ENCODE measurements at places on chromosomes 1 and 21.

GRCh38 chr1:95236784-95237575 is 3.0 kb downstream of the RWDD3 start:
- no peak for DNase-seq

DNA sequence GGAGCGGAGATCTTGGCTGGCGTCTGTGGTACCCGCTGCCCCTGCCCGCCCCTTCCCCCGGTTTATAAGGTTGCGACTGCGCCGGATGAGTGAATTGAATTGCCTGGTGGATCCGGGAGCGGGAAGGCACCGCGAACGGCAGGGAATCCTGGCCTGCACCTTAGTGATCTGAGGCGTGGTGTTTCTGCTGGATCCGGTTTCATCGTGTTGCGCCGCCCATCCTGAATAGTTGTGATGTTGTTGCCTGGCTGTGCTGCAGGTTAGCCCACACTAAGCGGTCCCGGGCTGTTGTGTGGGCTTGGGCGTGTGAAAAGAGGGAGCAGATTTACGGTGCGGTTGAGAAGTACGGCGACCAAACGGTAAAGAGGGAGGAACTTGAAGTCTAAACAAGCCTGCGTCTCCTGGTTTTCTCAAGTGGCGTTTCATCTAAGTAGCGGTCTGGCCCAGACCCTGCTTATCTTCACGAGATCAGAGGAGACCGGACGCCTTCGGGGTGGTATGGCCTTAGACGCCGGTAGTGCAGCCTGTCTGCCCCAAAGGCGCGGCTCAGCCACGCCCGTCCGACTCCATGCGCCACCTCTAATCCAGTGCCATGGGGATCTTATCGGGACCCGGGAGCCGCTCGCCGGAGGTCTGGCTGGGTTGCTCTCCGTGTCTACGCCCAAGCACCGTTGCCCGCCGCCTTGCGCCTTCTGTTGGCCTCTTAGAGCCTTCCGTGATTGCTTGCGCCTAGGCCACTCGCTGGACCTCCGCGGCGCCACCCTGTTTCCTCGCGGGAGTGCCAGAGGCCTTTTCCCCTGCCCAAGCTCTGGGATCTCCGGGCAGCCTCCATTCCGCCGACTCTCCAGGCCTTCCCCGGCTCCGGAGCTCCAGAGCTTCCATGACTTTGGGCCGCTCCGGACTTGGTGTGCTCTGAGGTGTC is 87.5 kb upstream of the RHOU start:
- DNase-seq, result peak; percentile 46

GRCh38 chr1:153375511-153375910 is at the start of gene S100A12:
Gene S100A12 (minus strand): TSS chr1:153375621. CDS start chr1:153374592, 1,029 bp downstream.
- DNase-seq, result no peak

- DNase-seq, result no peak
Observed at GRCh38 chr1:86750076-86750475, 45.7 kb downstream of the SH3GLB1 start.

DNA sequence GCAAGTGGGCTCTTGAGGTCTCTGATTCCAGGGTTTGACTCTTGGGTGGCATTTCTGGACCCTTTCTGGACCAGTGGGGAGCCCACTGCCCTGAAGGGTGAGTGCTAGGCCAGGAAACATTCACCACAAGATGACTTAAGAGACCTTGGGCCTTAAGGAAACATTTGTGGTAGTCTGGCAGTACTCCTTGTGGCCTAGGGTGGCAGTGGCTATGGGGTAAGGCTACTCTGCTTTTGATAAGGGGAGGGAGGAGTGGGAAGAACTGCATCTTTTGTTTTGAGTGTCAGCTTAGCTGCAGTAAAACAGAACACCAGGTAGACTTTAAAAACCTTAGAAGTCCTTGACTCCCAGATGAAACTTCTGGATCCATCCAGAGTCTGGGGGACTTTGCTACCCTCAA is 529.3 kb upstream of the LRRC7 start:
- DNase-seq, result no peak

DNA sequence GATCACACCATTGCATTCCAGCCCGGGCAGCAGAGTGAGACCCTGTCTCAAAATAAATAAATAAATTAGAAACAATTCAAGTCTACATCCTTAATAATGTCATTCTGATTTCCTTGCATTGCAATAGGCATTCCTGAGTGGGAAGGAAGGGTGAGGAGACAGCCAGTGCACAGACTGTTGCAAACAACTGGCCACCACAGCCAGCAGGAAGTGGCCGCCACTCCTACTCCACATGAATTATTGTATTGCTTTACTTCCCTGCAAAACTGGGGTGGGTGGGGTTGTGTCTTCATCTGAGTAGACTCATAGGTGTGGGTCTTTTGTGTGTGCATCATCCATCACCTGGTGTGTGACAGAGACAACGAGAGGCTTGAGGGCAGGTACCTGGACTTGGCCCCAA is 60.1 kb downstream of the OPTC start:
- DNase-seq, result no peak

GRCh38 chr1:168170564-168171508 is 7.9 kb upstream of the TIPRL start:
- DNase-seq, result no peak

- no peak for DNase-seq
Observed at GRCh38 chr1:229156872-229157271, 114.0 kb upstream of the RAB4A start.

GRCh38 chr1:206890125-206891060 is 6.8 kb upstream of the IL24 start:
- peak; percentile 42 for DNase-seq

DNA sequence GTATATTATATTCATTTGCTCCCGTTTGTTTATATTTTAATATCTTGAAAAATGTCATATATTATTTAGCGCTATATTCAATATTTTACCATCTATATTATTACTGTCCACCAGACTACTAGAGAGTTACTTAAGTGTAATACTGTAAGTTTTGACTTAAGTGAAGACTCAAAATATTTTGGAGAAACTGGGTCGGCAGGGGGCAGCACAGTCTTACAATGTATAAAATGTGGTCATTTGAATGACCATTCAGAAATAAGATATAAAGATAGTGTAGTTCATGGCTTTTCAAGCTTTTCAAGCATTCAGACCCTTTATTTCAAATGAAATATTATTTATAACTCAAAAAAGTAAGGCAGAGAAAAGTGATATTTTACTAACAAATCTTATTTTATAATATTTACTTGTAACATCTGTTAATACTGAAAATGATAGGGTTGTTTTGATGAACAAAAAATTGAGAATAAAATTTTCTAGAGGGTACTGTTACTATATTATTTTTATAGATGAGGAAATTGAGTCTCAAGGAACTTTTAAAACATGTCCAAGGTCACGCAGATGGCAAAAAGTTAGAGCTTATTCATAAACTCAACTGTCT is 89.0 kb upstream of the SERTAD4 start:
- DNase-seq, result peak; percentile 72

DNA sequence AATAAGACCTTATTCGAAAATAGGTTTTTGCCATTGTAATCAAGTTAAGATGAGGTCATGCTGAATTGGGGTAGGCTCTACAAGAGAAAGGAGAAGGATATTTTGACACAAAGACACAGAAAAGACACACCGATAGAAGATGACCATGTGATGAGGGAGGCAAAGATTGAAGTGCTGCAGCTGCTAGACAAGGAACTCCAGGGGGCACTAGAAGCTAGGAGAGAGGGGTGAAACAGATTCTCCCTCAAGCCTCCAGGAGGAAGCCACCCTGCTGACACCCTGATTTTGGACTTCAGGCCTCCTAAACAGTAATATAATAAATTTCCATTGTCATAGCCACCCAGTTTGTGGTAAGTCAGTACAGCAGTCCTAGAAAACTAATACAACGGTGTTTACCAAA is 506.8 kb upstream of the CAMK1G start:
- DNase-seq, result no peak

GRCh38 chr21:35475762-35476161 is 426.7 kb upstream of the RUNX1 start:
- no peak for DNase-seq

- peak; percentile 15 for DNase-seq
Observed at GRCh38 chr21:37700641-37701202, 215.5 kb downstream of the KCNJ6 start.

DNA sequence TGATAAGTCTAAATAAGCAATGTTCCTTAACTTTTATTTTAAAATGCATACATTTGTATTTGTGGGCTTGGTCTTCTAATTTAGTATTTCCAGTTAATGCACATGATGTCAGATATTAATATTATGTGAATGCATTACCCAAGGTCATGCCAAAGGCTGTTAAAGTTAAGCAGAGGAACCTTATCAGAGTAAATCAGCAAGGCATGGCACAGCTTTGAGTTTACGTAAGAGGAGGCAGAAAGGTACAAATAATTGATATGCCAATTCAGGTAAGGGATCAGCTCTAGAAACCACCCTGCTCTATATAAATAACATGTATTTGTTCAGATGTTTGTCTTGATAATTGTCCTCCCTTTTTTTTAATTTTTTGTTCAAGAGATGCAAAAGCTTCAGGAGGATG is 64.5 kb upstream of the CHRM3 start:
- no peak for DNase-seq

DNA sequence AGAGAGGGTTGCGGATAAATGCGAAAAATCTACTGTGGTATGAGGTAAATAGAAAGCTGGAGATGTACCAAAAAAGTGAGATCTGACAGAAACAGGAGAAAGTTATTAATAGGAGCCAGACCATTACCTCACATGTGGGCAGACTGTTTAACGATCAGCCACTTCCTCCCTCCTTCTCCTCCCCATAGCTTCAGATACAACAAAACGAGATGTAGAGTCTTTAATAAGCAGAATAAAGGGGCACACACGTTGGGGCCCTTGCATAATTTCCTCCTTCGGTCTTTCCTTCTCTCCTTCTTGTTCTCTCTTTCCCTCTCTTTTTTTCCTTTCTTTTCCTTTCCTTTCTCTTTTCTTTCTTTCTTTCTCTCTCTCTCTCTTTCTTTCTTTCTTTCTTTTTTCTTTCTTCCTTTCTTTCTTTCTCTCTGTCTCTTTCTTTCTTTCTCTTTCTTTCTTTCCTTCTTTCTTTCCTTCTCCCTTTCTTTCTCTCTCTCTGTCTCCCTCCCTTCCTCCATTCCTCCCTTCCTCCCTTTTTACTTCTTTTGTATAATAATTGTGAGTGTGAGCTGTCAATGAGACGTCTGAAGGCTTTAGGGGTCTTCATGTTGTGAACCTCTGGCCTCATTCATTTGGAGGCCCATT is 242.1 kb downstream of the GRIK1 start:
- no peak for DNase-seq

- DNase-seq, result no peak
Observed at GRCh38 chr1:59945790-59946189, 19.2 kb upstream of the CYP2J2 start.

GRCh38 chr21:43864313-43864961 is 586 bp upstream of the AGPAT3 start:
- peak; percentile 62 for DNase-seq

GRCh38 chr1:19647643-19648042 is 3.5 kb downstream of the NBL1 start:
- DNase-seq, result no peak

DNA sequence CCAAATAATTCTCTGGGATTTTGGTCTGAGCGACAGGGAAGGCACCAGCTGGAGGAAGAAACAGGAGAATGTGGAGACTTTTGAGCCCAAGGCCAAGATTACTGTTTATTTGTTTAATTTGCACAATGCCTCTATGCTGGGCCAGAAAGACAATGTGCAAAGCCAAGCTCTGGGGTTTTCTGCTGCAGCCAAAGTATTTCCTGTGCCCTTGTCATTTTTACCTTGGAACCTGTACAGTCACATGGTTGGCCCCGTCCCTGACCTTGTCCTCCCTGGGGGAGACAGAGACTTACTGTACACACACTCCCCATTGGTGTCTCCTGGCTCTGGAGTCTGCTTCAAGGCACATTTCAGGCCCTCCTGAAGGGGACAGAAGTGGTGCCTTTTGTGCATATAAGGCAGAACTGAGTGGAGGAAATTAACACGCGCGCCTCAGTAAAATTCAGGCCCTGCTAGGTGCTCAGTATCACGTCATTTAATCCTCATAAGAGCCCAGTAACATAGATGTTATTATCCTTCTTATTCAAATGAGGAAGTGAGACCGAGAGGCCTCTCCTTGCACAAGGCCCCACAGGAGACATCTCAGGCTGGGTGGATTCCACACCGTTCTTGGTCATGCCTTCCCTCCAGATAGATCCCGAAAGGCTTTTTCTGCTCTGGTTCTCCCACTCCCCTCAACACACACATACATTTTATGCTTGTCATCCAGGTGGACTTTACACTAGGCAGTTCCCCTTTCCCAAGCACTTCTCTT is 21.1 kb downstream of the C1orf115 start:
- no peak for DNase-seq

GRCh38 chr1:2121101-2121691 is 71.0 kb downstream of the PRKCZ start:
- DNase-seq, result no peak

DNA sequence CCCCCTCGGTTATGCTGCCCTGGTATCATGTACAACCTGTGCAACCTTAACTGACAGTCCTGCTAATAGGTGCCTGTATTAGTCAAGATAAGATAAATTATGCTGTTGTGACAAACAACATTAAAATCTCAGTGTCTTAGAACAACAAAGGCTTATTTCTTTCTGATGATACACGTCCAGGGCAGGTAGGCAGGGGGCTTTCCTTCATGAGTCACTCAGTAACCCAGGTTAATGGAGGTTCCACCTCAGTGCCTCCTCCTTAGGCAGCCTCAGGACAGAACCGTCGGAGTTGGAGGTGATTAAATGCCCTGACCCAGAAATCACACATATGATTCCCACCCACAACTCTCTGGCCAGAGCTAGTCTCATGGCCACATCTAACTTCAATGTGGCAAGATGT is 94.6 kb upstream of the CASZ1 start:
- DNase-seq, result no peak

DNA sequence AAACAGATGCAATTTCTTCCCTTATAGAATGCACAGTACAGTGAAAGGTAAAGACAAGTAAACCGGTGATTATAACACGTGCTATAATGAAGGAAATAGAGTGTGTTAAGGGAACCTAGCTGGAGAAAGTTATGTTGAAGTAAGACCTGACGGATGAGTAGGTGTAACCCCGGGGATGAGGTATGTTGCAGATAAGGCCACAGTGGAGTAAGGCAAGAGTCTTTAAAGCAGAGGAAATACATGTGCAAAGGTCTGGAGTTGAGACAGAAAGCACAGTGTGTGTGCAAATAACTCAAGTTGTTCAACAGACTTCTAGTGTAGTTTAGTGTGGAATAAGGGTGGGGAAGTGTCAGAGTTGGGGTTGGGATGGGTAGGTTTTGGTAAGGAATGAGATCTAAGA is 2.9 kb downstream of the DBT start:
- DNase-seq, result no peak

DNA sequence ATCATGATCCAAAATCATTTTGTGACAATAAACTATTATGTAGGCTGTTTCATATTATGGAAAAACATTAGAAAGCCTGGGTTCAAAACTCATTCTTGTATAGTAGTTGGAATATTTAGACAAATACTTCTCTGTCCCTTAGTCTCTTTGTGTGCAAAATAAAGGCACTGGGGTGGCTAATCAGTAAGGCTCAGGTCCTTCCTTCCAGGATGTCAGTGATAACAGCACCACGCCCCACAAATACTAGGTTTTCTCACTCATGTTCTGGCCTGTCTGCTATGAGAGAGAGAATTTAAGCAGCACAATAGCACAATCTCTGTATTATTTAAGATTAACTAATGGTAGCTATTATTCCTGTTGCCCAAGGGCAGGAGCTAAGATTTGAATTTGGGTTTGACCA is 458.3 kb upstream of the BEND5 start:
- no peak for DNase-seq

- no peak for DNase-seq
Observed at GRCh38 chr1:2411801-2412394, 466 bp downstream of the PEX10 start.

- no peak for DNase-seq
Observed at GRCh38 chr1:26210147-26210870, 19.9 kb downstream of the CATSPER4 start.

- no peak for DNase-seq
Observed at GRCh38 chr1:176558561-176558960, 95.6 kb downstream of the PAPPA2 start.

- DNase-seq, result no peak
Observed at GRCh38 chr1:177080564-177080963, 83.9 kb downstream of the ASTN1 start.
